Bronchial epithelial cell (primary cell): ENCODE measurements at places on chromosomes 7 and 10. TPM values are rescaled to one million over a fixed set of nuclear protein-coding genes. Genes with fewer than 3 reads are reported as not detected.

CYP3A4 gene
- 0.26 TPM in 1 of 2 replicates, not detected in the other for total RNA-seq

CTAGE8 gene
- 1.7 and 2.4 TPM in 2 replicates for total RNA-seq

BRAT1 gene
- 12.1 and 13.3 TPM in 2 replicates for total RNA-seq

PDE1C gene
- total RNA-seq: under 0.01 TPM in 1 of 2 replicates, not detected in the other

OR9A2 gene
- total RNA-seq: 0.26 TPM in 1 of 2 replicates, not detected in the other
